ENCODE measurements at places on chromosomes 2 and 18. TPM values are rescaled to one million over a fixed set of nuclear protein-coding genes. Genes with fewer than 3 reads are reported as not detected.

GRCh38 chr2:163970058-163970813 lies 234.4 kb upstream of the FIGN start:
- H3K36me3 ChIP-seq: no peaks in the 10 kb centered on the region
- H3K4me3 ChIP-seq: no peak overlapping the region
- H3K27me3 ChIP-seq: no peaks in the 10 kb centered on the region
- H3K4me1 ChIP-seq: no peaks in the 10 kb centered on the region
- H3K27ac ChIP-seq: no peak overlapping the region

ESPNL gene
- not detected for polyA plus RNA-seq

MYO7B gene
- polyA plus RNA-seq: 14.3 TPM

SLC4A5 gene
- polyA plus RNA-seq: 0.82 TPM

FHL2 gene
- polyA plus RNA-seq: 0.31 TPM

SLC30A3 gene
- not detected for polyA plus RNA-seq
